ENCODE measurements at places on chromosomes 6 and 20.

GRCh38 chr6:14079971-14080370 lies 37.6 kb upstream of the CD83 start:
- DNase-seq, result no peak

GRCh38 chr20:58788896-58789544 lies 61.7 kb downstream of the GNAS-AS1 start:
- no peak for DNase-seq

GRCh38 chr6:79385893-79386292 lies 151.3 kb downstream of the LCA5 start:
- DNase-seq, result no peak

- no peak for DNase-seq
Measured at GRCh38 chr6:150720774-150721233, 121.1 kb downstream of the PLEKHG1 start.

- no peak for DNase-seq
Measured at GRCh38 chr6:144353871-144354314, 68.8 kb downstream of the UTRN start.

GRCh38 chr6:17527076-17527475 lies 73.0 kb upstream of the FAM8A1 start:
- no peak for DNase-seq

- peak; percentile 4 for DNase-seq
Measured at GRCh38 chr6:145929037-145929633, 35.0 kb downstream of the SHPRH start.

DNA sequence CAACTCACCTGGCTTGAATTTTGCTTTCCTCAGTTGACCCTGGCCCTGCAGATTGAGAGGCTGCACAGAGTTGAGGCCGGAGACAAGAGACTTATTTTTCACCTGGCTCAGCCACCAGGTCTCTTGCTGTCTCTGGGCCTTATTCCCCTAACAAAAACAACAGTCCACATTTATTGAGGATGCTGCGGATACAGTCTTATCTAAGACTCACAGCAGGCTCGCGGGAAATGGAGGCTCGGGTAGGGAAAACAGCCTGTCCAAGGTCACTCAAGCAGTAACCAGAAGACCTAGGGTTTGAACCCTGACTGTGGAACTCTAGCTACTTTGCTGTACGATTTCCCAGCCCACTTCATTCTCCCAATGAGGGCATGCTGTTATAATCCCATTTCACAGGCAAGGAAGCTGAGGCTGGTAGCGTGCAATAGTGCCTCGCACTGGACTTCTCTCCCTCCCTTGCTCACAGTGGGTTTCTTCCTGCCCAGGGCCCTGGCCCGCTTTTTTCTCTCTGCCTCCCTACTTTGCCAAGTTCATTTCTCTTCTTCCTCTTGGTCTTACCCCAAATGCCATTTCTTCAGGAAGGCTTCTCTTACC lies 57.7 kb downstream of the RBM38 start:
- DNase-seq, result no peak

GRCh38 chr6:79403563-79403962 lies 133.7 kb downstream of the LCA5 start:
- DNase-seq, result peak; percentile 5

DNA sequence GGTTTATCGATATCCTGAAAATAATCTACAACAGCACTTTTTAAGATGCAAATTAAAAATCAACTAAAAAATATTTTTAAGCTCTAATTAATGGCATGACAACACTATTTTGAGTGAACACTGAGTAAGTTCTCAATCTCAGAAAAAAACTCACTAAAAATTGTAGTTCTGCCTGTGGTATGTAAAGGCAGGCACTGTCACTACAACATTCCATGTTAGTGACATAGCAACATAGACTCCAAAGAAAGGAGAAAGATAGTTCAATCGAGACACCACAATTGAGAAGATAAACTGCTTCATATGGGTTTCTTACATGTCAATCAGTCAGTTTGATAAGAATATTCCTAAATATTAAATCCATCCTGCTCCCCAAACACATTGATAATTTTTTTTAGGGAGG lies 38.0 kb downstream of the COL12A1 start:
- no peak for DNase-seq

GRCh38 chr20:49210101-49210756 lies 9.0 kb upstream of the DDX27 start:
- DNase-seq, result no peak

DNA sequence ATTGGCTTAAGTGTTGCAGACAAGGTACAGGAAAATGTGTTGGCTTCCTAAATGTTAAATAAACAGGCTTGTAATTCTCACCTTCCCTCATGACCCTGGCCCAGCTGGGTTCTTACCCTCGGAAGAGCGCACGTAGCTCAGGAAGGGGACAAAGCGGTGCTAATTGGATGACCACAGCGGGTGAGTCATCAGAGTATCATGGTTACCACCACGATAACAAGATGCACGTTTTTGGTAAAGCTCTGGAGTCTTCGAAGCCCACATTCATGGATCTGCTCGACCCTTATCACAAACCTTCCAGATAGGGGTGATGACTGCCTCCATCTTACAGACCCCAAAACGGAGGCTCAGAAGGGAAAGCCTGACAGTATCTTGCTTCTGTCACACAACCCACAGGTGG lies 32.8 kb downstream of the APCDD1L start:
- no peak for DNase-seq

- DNase-seq, result no peak
Measured at GRCh38 chr6:1418471-1419191, 29.3 kb downstream of the FOXF2 start.

DNA sequence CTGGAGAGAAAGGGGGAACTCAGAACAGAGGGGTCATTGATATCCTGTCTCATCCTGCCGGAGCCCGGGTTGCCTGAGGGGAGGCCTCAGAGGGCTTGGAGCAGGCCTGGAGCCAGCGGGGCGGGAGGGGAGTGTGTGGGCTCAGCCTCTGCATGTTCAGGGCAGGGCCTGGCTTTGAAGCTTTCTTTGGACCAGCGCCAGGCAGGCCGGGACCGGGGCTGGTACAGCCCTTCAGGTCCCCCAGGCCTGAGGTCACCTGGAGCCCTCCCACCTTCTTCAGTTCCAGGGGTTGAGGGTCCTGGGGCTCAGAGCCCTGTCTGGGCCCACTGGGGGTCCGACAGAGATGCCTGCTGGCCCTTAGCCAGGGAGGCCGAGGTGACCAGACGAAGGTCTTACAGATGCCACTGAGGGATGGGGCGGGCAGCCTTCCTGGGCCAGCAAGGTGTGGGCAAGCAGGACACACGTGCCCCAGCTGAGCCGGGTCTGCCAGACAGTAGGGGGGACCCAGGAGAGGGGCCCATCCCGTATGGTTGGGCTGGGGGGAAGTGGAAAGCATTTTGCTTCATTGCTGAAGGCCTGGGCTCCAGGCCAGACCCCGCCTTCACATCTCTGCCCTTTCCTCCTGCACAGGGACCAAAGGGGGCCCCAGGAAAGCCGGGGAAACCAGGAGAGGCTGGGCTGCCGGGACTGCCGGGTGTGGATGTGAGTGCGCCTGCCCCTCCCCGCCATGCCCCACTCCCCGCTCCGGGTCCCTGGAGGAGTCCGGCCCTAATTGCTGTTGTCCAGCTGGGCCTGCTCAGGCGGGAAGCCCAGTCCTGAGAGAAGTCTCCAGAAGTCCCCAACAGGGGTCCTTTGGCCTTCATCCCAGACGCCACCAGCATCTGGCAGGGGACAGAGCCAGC lies 2.0 kb downstream of the COL9A3 start:
- DNase-seq, result no peak

DNA sequence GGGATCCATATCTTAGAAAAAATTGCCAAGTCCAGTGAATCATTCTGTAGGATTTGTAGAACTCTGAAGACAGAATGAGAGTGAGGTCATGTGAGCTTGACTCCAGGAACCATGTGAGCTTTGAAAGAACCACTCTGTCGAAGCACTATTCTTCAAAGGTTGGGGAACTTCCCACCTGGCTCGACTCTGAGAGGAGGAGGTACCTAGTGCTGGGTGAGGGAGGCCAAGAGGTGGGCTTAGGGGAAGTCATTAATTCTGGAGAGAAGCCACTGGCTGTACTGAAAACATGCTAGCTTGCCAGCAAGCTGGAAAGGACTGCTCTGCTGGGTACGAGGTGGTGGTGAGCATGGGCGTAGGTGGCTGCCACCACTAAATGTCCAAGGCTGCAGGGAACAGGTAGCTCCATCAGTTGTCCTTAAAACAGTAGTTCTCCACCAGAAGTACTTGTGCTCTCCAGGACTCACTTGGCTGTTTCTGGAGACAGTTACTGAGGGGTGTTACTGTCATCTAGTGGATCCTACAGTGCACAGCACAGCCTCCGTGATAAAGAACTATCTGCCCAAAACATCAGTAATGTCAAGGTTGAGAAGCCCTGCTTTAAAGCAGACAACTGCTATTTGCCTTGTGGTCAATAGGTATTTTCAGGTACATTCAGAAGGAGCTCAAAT lies 34.7 kb upstream of the SYNJ2 start:
- no peak for DNase-seq

GRCh38 chr6:95017922-95018321 lies 559.4 kb upstream of the MANEA start:
- no peak for DNase-seq

DNA sequence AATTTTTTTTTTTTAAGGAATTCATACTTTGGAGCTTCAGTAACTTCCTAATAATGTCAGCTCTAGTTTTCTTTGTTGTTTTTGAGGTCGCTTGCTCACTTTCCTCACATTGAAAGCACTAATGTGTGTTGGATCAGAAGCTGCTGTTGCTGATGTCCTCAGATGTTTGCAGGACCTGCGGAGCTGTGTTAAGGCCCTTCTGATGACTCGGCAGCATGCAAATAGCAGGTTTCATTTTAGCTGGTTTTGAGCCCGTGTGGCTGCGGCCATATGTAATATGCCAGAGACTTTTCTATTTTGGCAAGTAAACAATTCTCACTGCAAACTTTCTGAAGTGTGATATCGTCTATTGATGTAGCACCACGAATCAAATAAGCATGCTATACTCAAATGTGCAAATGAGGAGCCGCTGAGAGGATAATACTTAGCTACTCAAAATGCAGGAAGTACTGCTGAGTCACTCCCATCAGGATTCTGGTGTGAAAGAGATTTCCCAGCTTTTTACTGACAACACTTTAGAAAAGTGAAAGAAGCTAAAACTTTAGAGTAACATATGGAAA lies 187.8 kb downstream of the SASH1 start:
- no peak for DNase-seq

GRCh38 chr6:15342114-15342513 lies 96.2 kb downstream of the JARID2 start:
- no peak for DNase-seq

GRCh38 chr6:169428532-169428931 lies 174.9 kb upstream of the THBS2 start:
- no peak for DNase-seq

GRCh38 chr6:56407883-56408410 lies 160.6 kb upstream of the COL21A1 start:
- DNase-seq, result no peak

DNA sequence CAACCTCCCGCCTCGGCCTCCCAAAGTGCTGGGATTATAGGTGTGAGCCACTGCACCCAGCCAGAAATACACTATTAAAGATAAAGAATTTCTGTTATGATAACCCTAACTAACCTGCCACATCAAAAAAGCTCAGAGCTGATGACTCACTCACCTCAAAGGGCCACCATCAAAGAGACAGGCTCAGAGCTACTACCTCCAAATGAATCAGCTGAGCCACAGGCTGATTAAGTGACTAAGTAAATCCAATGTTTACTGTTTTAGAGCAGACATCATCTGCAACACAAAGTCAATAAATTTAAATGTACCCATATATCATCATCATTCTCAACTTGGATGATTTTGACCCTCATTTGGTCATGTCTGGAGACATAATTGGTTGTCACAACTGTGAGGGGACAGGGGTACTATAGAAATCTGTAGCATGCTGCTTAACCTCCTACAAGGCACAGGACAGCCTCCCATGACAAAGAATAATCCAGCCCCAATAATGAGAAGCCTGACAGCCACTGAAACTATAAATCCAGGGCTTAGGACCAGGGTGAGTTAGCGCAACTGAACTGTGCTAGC lies 106.5 kb downstream of the ATP9A start:
- DNase-seq, result no peak

DNA sequence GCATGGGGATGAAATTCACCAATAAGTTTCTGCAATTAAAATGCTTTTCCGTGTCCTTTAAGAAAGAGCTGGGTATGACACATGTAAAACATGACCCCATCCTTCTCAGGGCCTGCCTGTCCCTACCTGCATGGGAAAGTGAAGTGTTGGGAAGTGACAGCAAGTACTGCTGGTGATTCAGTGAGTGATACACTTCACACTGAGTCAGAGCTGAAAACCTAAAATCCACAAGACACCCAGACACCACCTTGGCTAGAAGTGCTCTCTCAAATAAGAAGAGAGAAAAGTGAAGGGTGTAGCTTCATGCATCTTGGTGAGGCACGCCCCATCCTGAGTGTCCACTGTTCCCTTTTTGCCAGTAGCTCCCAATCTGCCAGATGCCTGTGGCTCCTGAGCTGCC lies 3.3 kb downstream of the RAB22A start:
- DNase-seq, result no peak

- DNase-seq, result no peak
Measured at GRCh38 chr6:446418-447366, 55.1 kb downstream of the IRF4 start.

DNA sequence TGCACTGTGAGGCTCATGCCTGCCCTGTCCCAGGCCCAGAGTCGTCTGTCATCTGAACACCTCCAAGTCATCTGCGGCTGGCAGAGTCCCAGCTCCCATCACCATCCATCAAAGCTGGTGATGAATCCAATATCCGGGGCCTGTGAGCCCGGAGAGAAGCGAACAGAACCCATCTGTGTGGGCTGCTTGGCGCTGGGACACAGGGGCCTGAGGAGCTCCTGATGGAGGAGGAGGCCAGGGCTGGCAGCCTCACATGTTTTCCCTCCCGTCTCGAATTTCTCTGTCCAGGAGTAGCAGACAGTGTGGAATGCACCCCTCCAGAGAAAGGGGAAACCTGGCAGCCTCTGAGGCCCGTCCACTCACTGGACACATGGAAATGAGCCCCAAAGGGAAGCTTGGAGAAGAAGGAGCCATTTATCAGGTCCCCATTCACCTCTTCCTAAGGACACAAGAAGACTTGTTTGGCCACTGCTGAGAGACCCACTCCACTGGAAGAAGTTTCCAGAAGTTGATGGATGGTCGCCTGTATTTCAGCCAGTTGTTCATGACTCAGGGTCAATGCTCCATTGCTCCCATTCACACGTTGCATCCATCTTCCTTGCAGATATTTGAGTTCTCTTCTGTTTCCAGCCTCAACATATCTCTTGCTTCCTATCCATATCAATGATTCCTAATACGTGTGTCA lies 307.5 kb upstream of the SULF2 start:
- no peak for DNase-seq

GRCh38 chr20:63003546-63003945 lies 3.2 kb downstream of the BHLHE23 start:
- DNase-seq, result no peak

DNA sequence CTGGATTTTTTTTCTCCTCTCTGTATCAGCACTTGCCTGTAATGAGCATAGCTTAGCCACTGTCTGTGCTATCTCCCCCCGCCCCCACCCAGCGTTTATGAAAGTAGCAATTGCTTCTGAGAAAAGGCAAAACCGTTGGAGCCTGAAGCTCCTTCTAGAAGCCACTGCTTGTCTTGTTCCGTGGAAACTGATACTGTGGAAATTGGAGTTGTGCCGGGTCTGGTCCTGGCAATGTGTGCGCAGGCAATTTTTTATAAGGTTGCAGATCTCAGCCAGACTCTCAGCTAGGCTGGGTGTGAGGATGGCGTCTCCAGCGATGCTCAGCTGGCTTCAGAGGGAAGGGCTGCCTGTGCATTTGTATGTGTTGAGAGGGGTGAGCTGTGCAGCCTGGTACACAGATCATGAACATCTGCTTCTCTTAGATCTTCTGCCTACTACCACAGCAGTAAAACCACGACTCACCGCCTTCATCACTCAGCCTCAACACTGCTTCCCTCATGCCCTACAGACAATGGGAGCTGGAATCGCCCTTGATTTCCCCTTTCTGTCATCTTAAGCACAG lies 72.4 kb upstream of the GTSF1L start:
- DNase-seq, result no peak
